ENCODE measurements at places on chromosomes 6 and 20.

GRCh38 chr20:34986311-34987287 is 30.9 kb downstream of the MYH7B start:
- DNase-seq, result no peak

- DNase-seq, result no peak
Measured at GRCh38 chr6:7006515-7007191, 101.1 kb upstream of the RREB1 start.

- no peak for DNase-seq
Measured at GRCh38 chr6:168799067-168799466, 358.1 kb downstream of the SMOC2 start.

- DNase-seq, result no peak
Measured at GRCh38 chr6:168860987-168861386, 392.7 kb downstream of the THBS2 start.

DNA sequence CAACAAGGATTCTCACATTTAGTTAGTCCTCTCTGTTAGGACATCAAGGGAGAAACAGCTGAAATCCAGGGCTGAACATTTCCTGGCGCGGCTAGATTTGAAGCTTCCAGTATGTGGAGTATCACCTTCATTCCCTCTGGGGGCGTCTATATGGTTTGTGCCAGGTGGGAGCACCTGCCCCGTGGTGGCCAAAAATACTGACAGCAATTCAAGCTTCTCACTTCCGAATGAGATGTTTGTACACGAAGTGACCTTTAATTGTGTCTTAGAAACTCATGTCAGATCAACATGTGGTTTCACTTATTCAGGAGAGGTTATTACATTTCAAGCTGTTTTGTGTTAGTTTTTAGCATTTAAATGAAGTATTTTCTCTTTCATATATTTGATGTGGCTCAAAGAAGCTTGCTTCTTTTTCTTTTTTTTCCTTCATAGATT is 67.3 kb upstream of the ZNF217 start:
- DNase-seq, result no peak

- no peak for DNase-seq
Measured at GRCh38 chr20:62487561-62488354, 12.0 kb upstream of the GATA5 start.

DNA sequence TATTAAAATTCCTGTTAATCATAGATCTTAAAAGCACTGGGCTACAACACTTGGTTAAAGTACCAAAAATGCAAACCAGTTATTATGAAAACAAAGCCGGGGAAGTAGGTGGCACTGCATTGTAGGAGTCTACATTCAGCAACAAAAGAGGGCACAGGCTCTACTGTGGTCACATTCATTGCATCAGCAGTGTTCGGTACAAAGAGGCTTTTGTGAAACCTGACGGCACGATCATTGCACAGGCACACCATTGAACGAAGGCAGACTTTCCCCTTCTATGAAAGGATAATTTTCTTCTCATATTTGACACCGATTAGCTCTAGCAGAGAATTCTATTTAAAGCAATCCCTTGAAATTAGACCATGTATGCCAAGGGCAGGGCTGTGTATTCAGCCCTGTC is 44.6 kb upstream of the AGPAT4 start:
- DNase-seq, result no peak

DNA sequence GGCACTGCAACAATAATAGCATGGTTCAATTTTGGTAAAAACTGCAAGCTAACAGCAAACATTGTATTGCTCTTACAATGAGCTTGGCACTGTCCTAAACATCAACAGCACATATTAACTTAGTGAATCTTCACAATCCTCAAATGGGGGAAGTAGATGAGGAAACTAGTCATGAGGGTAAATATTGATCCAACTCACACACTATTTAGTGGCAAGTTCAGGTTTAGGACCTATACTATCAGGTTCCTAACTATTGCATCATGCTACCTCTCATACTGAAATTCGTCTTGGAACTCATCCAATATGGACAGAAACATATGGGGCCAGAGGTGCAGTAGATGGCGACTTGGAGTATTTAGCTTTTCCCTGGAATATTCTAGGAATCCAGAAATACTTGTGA is 34.2 kb downstream of the FKBP1C start:
- no peak for DNase-seq

GRCh38 chr6:36851149-36851614 is 11.9 kb upstream of the CPNE5 start:
- peak; percentile 78 for DNase-seq

DNA sequence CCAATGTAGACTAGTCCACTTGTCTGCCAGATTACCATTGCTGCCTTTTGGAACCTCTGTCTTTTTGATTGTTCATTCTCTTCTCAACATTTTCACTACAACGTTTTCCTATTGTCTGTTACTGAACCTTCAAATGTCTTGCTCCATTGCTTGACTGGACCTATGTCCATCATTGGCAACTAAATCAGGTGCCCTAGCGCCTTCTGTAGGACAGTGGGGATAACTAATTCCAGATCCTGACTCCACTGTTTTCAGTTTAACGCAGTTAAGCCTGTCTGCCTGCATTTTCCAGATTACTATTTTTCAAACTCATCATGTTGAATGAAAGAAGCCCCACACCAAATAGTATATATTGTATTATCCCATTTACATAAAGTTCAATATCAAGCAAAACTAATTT is 433.6 kb downstream of the RNF144B start:
- DNase-seq, result no peak

DNA sequence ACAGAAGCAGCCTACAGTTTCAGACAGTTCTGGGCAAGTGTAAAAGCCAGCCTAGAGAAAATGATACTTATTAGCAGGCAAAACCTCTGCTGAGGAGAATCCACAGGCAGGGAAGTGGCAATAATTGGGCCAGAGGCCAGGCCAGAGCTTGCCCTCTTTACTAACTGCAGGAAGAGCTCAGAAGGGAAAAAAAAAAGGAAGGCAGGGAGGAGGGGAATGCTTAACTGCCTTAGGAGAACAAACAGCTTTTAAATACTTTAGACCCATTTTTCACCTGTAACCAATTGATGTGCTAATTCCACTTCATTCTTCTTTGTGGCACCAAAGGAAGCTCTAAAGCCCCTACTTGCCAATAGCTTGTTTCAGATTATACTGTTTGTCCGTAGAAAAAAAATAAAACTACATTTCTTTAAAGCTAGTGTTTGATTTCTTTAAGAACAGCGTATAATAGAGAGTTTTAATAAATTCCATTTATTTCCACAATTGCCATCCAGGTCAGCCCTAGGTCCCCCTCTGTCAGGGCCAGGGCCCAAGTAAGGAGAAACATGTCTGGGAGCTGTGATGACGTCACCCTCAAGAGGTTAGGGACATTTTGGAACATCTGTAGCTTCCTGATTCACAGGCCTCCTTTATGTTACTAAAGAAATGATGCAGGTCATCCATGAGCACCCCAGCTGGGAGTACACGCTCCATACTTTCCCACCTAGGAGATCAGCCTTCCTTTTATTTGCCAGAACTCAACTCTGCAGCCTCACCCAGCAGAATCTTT is 384.3 kb downstream of the CDC5L start:
- DNase-seq, result no peak

DNA sequence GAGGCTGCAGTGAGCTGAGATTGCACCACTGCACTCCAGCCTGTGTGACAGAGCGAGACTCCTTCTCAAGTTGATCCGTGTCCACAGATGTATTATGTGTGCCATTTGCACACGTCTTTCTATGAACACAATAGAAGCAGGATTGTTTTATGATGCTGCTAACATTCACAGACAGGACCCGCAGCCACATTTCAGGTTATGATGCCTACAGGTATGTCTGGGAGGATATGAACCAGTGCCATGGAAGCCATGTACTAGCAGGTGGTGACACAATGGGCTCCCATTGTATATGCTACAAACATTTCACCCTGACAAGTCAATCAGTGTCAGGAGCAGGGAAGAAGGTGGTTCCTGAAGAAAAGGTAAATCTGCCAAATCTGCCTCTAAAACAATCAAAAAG is 4.3 kb downstream of the TRAM2 start:
- no peak for DNase-seq

GRCh38 chr6:6734479-6735465 is 146.3 kb downstream of the LY86 start:
- no peak for DNase-seq

DNA sequence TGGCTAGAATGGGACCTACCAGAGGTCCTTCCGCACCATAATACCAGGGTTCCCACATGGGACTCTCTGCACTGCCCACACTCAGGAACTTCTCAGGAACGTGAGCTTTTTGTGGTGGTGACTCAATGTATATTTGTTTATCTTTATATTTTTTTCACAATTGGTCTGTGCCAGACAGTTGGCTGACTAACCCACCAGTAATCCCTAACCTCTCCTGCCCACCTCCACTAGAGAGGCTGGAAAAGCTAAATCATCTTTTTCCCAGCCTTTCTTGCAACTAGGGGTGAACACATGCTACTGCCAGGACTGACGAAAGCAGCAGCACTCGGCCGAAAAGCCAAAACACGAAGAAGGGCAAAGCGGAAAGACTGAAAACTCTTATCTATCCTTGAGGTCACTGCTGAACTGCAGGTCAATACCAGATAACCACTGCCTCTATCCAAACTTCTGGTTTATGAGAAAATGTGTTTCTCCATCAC is 112.9 kb downstream of the TRERF1 start:
- peak; percentile 98 for DNase-seq

GRCh38 chr20:53657732-53658131 is 64.1 kb upstream of the ZNF217 start:
- DNase-seq, result no peak

DNA sequence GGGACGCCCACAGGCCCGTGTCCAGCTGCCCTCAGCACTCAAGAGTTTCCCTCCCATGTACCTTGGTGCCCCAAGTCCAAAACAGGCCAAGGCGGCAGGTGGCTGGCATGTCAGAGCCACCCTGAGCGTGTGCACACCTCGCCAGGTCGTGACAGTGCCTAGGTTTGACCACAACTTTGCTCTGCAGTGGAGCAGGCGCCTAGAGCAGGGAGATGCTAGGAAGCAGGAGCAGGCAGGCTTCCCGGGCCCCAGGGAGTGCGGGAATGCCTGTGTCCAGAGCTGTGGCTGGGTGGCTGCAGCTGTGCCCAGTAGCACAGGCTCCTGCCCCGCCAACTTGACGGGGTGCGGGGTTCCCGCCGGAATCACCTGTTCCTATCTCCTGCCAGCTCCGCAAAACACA is 380.8 kb upstream of the IMPG1 start:
- no peak for DNase-seq

DNA sequence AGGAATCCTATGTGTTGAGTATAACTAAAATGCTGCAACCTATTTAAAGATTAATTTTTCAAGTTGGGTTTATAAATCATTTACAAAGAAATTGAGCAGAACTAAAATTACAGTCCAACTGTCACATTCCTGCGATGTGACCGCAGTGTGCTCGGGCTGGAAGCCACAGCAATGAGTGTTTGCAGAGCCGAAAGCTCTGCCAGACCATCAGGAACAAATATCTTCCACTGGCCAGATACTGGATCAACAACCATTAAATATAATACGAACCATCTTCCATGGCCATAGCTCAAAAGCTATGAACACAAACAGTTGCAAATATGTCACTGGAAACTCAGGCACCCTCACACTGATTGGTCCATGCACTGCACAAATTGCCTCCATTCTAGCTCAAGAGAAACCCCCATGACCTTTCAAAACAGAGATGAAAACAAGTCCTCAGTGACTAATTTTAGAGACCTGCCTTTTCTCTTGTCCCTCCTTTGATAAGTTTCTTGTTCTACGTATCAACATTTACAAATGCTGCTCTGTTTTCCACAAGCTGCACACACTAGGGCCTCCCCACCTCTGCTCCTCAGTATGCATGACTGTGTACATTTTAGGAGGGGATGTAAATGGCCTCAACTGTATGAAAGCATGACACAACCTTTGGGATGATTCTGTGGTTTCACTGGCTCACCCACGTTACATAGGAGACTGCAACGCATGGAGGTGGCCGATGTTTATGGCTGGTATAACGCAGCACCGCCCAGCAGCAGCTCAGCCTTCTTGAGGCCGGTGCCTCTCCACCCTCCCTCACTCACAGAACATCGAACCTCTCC is 171.7 kb downstream of the WDR27 start:
- peak; percentile 28 for DNase-seq

- no peak for DNase-seq
Measured at GRCh38 chr20:60690771-60691170, 561.3 kb upstream of the CDH4 start.

GRCh38 chr6:130583268-130583667 is 217.5 kb downstream of the TMEM200A start:
- DNase-seq, result no peak

DNA sequence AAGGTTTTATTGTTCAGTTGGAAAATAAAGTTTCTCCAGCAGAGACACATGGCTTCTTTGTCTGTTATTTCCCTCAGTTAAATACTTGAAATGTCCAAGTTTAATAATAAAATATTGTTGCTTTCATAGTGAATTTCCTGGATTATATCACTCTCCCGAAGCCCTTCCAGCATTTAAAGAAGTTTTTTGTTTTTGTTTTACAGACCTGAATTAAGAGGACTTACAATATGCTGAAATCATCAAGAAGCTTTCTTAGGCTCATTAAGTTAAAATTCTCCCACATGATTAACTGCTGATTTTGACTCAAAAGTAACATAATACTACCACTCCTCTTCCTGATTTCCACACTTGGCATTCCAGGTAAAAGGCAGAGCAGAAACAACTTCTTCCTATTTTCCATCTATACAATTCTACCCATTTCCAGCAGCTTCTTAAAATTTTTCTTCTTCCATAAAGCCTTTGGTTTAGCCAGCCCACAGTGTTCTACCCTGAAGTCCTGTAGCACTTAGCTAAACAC is 35.8 kb downstream of the PDSS2 start:
- no peak for DNase-seq

DNA sequence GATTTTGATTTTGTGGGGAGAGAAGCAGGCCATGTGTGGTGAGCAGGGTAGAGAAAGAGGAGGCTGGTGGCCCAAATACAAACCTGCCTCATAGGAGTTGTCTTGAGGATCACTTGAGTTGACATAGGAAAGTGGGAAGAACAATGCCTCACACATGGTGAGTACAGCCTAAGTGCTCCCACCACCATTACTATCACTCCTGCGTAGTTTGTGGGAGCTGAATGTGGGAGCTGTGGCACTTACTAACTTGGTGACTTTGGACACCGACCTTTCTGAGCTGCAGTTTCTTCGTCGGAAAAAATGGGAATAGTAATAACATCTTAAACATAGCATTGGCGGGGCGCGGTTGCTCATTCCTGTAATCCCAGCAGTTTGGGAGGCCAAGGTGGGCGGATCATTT is 25.5 kb upstream of the SERINC3 start:
- DNase-seq, result no peak

GRCh38 chr6:4890191-4890590 is 113.6 kb downstream of the RPP40 start:
- DNase-seq, result no peak

DNA sequence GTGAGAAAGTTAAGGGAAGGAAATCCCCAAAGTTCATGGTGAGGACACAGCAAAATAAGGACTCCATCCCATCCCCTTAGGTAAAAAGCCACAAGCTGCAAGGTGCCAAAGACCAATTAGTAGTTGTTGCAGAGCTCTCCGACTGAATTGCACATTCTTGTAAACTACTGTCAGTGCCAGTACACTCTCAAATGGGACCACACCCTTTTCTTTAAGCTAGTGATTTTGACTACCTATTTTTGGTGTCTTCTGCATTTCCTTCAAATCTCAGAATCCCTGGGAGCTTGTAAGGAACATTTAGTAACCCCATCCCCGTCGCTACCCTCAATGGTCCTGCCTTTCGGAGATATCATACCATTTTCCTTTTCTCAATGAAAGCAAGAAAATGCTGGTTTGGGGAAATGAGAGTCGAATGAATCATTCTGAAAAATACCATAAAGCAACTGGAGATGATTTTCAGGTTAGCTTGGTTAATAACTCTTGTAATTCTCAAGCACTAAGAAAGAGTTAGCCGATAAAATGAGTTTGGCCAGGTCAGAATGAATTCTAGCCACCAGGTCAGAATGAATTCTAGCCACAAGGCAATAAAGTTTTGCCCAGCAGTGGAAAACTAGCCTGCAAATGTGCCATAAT is 5.2 kb upstream of the HMGN3 start:
- DNase-seq, result no peak

Measured in iris pigment epithelial cell (primary cell).